ENCODE measurements at places on chromosomes 7 and 10.

DNA sequence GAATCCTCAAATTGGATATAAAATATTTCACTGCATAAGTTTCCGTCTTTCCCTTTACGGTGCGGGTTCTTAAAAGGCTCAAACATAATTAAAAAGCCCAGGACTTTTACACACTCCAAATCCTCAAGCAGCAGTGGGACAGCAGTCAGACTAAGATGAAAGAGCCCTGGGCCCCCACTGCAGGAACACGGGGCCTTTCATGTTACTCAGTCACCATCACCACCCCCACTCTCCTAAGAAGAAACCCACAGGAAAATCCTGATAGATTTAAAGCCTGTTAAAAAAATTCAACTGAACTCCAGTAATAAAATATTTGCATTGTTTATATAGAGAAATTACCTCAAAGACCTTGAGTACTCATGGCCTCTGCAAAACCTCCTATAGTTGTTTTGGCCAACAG lies 74.0 kb upstream of the TRIL start:
- H3K36me3 ChIP-seq = no peaks in the 10 kb centered on the region
- no peak for DNase-seq
- no peak overlapping the region for H3K4me3 ChIP-seq
- H3K27ac ChIP-seq = no peak overlapping the region
- H3K27me3 ChIP-seq = no peaks in the 10 kb centered on the region

DNA sequence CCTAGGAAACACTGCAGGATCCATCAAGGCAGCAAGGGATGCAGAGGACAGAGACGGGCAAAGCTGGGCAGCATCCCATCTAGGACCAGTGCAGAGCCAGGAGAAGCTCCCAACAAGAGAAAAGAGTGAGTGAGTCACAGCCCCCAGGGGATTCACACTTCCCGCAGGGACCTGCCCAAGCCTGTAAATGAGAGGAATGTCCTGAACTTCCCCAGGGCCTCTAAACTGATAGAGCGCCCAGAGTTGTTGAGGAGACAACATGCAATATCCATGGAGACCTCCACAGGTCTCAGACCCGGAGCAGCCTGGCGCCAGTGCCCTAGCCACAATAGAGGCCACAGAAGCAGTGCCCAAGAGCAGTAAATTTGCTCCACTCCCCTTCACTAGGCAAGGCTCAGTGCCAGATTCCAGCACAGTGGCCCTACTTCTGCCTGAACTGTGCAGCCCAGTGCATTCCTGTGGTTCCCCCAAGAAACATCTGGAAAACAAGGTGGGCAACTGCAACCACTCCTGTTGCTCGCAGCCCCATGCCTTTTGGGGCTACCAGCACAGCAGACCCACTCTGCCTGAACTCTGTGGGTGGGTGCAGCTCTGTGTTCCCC lies 567.5 kb downstream of the POM121L12 start:
- no peak overlapping the region for H3K4me3 ChIP-seq
- H3K36me3 ChIP-seq = no peaks in the 10 kb centered on the region
- no peak for DNase-seq
- H3K27me3 ChIP-seq = no peaks in the 10 kb centered on the region

DNA sequence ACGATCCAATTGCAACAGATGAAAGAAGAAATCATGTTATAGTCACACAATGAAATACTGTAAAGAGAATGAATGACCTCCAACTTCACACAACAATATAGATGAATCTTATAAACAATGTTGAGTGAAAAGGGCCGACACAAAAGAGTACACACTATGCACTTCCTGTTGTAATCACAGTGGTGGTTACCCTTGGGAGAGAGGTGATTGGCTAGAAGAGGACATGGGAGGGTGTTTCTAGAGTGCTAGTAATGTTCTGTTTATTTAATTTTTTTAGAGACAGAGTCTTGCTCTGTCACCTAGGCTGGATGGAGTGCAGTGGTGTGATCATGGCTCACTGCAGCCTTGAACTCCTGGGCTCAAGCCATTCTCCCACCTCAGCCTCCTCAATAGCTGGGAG lies 82.5 kb downstream of the NDUFB2 start:
- no peak overlapping the region for H3K4me3 ChIP-seq
- H3K27me3 ChIP-seq = no peaks in the 10 kb centered on the region
- no peaks in the 10 kb centered on the region for H3K4me1 ChIP-seq
- H3K27ac ChIP-seq = no peak overlapping the region
- no peak for DNase-seq

DNA sequence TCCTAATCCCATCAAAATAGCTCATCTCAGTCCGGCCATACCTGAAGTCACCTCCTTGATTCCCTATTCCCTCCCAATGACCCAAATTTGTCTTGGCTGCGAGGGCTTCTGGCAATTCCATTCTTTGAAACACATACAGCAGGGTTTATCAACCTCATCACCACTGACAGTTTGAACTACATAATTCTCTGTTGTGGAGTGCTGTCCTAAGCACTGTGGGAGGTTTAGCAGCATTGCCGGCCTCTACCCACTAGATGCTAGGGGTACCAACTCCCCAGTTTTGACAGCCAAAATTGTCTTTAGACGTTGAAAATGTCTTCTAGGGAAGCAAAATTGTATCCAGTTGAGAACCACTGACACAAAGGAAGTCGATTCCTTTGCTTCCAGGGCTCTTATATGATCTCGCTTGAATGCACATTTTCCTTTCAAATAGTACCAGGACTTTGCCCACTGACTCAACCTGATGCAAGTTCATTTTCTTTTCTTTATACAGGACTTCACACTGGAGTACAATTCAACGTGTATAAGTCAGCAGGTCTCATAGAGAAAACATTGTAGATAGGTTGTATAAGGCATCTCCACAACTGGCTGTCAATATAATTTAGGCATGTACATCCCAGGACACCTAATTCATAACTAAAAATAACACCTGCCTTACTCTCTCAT lies 133.3 kb downstream of the STRA8 start:
- H3K4me3 ChIP-seq = no peak overlapping the region
- no peak for DNase-seq
- no peaks in the 10 kb centered on the region for H3K27me3 ChIP-seq
- H3K27ac ChIP-seq = no peak overlapping the region
- no peaks in the 10 kb centered on the region for H3K36me3 ChIP-seq

DNA sequence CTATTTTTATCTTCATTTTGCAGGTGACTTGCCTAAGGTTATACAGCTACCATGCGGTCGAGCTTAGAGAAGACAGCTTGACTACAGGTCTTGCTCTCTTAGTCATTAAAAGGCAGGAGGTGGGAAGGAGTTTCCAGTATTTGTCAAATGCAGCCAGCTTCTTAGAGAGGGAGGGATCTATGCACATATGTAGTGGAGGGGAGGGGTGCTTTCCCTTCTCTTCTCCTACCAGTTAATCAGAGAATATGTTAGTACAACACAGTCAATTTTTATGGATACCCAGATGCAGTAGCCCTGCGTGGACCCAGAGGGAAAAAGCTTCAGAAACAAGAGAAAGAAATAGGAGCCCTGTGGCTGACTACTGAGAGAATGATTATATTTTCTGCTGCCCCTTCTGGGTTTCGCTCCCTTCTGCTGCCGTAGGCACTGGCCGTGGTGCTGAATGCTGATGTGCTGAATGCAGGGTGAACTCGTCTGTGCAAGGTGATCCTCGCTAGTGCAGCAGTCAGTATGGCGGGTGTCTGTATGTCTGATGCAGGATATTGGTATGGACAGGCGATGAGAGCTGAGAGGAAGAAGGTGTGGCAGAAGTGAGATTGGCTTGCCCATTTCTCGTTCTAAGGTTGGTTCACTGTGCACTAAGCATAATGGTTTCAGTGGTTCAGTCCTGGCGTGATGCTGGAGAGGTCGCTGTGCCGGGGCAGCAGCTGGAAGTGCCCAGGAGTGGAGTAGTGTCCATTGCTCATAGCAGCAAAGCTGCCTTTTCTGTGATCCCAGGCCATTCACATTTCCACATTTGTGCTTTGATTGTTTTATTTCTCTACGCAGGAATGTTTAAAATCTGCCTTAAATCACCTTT lies 189.2 kb upstream of the PODXL start:
- DNase-seq = no peak
- no peaks in the 10 kb centered on the region for H3K27me3 ChIP-seq
- H3K4me1 ChIP-seq = no peaks in the 10 kb centered on the region
- no peaks in the 10 kb centered on the region for H3K36me3 ChIP-seq
- no peak overlapping the region for H3K4me3 ChIP-seq
- no peak overlapping the region for H3K27ac ChIP-seq

DNA sequence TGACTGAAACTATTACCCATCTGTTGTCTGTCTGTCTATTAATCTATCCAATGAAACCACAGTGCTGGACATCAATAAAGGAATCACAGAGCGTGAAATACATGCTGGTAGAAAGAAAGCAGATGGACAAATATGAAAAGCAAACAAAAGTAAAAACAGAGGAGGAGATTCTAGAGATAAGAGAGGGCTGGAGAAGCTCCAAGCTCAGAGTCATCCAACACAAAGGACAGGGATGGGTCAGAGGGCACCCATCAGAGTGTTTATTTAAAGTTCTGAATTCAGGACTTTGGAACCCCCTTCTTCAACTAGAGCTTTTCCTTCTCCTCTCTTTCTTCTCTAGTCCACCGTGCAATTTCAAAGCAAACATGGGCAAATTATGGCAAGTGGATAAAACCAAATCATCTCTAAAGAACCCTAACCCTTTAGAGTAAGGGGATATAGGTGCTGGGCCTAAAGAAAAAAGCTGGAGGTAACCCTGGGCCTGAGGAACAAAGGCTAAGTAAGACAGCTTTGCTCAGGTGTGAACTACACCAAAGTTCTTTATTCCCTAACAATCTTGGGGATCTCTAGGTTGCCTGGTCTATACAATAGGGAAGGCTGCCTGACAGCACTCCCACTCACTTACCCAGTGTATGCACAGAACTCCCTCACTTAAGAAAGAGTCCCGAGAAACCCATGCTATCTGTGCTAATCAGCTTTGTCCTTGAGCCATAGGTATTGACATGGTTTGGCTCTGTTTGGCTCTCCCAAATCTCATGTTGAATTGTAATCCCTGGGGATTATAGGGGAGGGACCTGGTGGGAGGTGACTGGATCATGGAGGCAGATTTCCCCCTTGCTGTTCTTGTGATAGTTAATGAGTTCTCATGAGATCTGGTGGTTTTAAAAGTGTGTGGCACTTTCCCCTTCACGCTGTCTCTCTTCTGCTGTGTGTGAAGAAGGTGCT lies 97.0 kb downstream of the BAMBI start:
- no peaks in the 10 kb centered on the region for H3K4me1 ChIP-seq
- H3K27me3 ChIP-seq = no peaks in the 10 kb centered on the region

DNA sequence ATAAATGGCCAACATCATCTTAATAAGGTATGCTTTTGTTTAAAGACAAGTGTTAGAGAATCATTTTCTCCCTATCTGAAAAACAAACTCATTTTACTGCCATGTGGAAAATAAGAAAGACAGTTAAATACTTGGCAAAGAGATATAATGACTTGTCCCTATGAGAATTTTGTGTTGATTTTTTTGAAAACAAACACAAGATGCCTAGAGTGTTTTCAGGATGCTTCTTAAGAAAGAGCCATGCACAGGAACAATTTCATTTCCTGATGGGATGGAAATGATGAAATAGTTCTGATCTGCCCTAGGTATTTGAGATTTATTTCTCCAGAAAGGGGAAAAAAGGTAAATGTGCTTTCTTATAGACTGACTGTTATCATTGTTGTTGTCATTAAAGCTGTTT lies 237.5 kb upstream of the GNAI1 start:
- no peak overlapping the region for H3K4me3 ChIP-seq
- H3K36me3 ChIP-seq = no peaks in the 10 kb centered on the region
- DNase-seq = no peak

DNA sequence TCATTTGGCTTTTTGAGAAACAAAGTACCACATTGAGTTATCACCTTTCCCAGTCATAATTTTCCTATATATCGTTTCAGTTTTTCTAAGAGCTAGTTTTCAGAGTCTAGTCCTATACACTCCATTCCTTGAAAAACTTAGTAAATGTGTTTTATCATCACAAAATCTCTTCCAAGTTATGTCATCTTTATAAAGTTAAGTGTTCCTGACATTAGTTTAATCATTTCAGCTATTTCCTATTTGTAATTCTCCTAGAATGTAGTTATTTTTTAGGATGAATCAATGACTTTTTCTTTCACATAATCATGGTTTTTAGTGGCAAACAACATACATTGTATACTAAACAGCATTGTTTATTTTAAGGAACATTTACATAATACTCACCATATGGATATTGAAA lies 191.7 kb upstream of the BET1 start:
- H3K27ac ChIP-seq = no peak overlapping the region
- no peaks in the 10 kb centered on the region for H3K36me3 ChIP-seq
- H3K4me3 ChIP-seq = no peak overlapping the region
- no peaks in the 10 kb centered on the region for H3K4me1 ChIP-seq

DNA sequence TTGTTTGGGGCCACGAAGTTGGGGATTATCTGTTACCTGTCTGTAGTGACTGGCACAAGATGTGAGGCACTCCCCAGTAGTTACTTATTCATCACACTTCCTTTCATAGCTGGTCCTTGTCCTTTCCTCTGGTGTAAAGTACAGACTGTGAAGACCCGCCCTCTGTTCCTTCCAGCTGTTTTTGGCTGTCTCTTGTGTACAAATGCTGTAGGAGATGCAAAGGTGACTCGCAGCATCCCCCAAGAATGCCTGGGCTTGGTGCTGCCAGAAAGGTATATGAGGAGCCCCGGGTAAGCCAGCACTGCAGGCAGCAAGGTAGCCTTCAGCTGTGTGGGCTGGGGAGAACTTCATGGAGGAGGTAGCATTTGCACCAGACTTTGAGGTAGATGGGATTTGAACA lies 236.6 kb downstream of the EBF3 start:
- H3K27me3 ChIP-seq = no peaks in the 10 kb centered on the region
- no peaks in the 10 kb centered on the region for H3K4me1 ChIP-seq
- no peak for DNase-seq
- no peak overlapping the region for H3K4me3 ChIP-seq
- H3K27ac ChIP-seq = no peak overlapping the region
- no peaks in the 10 kb centered on the region for H3K36me3 ChIP-seq

GRCh38 chr10:5563991-5564536 lies 39.3 kb downstream of the CALML3 start:
- no peaks in the 10 kb centered on the region for H3K4me1 ChIP-seq
- DNase-seq = no peak
- H3K36me3 ChIP-seq = no peaks in the 10 kb centered on the region
- no peak overlapping the region for H3K4me3 ChIP-seq
- H3K27ac ChIP-seq = no peak overlapping the region

GRCh38 chr10:124670849-124671248 lies 73.3 kb downstream of the FAM53B start:
- no peak overlapping the region for H3K4me3 ChIP-seq
- no peak overlapping the region for H3K27ac ChIP-seq
- no peaks in the 10 kb centered on the region for H3K27me3 ChIP-seq
- DNase-seq = no peak

DNA sequence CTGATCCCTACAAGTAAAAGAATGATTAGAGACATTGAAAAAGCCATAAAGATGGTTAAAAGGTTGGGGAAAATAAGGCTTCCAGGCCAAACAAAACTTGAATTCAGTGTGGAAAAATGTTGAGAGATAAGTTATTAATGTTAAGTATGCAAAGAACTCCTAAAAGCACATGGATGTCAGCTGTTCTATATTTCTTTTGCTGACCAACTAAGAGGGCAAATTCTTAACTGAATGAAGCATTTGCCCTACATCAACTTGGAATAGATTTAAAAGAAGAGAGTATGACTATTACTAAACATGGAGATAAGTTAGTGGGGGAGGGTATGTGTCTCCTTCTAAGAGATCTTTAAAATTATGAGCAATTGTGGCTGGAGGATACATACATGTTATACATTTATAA lies 124.8 kb downstream of the KIAA1217 start:
- H3K27ac ChIP-seq = no peak overlapping the region
- peaks cover 28% of the 10 kb centered on the region for H3K4me1 ChIP-seq
- no peaks in the 10 kb centered on the region for H3K36me3 ChIP-seq
- H3K4me3 ChIP-seq = no peak overlapping the region

Measured in pancreas (tissue), 10 donors.